Occipital lobe (tissue), 3 donors: ENCODE measurements at places on chromosomes 5 and 9. TPM values are rescaled to one million over a fixed set of nuclear protein-coding genes. Genes with fewer than 3 reads are reported as not detected.

- no peak for DNase-seq
Measured at GRCh38 chr9:126564716-126565115, 49.0 kb upstream of the LMX1B start.

DNA sequence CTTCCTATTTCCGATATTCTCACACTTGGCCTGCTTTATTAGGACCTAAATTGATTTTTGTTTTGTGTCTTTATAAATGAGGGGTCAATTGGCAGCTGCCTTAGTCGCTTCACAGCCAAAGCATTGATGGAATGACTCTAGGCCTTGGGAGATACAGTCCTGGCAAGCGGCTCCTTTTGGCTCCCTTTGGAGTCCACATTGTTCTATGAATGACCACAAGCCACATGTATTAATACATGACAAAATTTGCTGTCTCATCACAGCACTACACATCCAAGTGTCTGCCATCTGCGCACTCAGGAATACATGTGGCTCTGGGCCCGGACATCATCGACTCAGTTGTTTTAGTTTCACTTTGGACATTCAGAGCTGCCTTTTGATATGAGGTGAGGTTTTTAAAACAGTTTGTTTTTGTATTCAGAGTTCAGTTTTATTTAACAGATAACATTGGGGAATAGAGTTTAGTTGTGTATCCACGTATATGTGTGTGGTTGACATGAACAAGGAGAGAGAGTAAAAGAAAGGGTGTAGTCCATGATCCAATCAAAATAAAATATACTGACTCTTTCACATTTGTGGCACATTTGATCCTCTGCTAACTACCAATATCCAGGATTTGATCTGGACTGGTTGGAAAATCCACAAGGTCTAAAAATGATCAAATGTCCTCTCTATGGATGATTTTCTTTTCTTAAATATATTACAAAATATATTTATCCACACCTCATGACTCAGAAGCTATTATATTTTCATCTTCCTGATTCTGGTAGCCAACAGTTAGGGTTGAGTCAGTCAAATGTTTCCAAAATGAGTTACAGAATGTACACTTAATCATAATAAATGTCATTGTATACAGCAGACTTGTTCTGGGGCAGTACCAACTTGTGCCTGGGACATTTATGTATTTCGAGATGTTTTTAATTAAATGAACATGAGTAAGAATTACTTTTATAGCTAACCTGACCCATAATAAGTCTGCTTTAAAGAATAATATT lies 114.0 kb upstream of the MTAP start:
- DNase-seq = no peak

DNA sequence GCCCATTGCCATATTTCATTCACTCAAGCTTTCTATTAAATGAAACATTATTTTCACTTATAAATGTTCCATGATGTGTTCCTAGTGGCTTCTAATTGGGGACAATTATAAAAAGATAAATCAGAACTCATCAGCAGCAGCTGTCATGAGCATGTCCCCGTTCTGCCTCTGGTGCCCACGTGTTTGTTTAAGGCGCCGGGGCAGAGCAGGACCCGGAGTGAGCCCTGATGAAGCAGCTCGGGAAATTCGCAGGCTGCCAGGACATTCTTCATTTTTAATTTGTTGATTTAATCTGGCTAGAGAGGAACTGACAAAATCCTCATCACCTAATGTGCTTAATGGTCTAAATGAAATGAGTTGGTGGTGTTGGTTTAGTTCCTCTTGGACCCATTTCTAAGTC lies 475.0 kb downstream of the CTNND2 start:
- DNase-seq = no peak

GRCh38 chr9:98038958-98039357 lies 17.6 kb upstream of the NANS start:
- DNase-seq = no peak

Gene TLR4
- 10.8 TPM for total RNA-seq

Gene PCYOX1L
- total RNA-seq = 11.9 TPM
